NCI-H774 (cell line): ENCODE measurements at places on chromosomes 6 and 20.

DNA sequence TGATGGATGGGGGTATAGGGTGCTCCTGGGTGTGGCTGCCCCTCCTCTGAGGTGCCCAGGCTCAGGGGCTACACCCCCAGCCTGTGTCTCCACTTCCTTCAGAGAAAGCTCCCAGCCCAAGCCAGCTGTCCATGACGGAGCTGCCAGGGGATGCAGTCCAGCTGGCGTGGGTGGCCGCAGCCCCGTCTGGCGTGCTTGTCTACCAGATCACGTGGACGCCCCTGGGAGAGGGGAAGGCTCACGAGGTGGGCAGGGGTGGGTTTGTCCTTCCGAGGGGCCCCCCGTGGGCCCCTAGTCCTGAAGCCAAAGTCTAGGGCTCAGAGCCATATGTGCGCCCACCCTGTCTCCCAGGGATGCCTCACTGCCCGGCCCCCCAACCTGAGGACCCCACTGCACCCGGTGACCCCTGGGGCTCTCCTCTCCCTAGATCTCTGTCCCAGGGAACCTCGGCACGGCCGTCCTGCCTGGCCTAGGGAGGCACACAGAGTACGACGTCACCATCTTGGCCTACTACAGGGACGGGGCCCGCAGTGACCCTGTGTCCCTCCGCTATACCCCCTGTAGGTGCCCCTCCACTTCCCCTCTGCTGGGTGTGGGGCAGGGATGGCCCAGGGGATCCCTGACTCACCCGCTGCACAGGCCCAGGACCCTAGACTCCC is 19.8 kb downstream of the COL20A1 start:
- DNase-seq: no peak

DNA sequence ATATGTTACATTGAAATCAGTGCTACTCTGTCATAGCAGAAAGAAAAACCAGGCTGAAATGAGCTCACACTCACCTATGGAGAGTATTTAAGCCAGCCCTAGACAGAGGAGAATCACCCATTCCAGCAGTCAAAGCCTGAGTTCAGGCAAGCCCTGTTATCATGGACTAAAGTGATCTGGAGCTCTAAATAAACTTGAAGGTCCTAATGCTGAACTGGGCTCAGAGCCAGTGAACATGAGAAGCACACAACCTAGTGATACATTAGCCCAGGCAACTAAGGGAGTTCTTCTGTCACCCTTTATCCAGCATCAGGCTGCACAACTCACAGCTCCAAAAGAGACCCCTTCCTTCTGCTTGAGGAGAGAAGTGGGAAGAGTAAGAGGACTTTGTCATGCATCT is 425.0 kb downstream of the COL12A1 start:
- DNase-seq: no peak

DNA sequence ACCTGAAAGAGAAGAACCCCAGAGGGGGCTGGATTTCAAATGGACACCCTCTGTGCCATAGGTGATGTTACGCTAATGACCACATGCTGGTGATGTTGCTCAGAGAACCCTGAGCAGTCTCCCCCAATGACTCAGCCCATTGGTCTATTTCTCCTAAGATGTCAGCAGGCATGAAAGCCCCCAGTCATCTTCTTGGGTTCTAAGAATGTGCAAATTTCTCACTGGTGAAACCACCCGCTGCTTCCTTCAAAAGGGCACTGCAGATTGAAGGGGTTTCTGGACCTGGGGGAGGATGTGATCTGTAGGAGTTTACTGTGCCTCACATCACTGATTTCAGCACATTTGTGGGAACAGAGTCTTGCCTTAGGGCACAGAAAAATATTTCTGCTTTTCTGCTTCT is 298.4 kb upstream of the MOCS1 start:
- DNase-seq: no peak

DNA sequence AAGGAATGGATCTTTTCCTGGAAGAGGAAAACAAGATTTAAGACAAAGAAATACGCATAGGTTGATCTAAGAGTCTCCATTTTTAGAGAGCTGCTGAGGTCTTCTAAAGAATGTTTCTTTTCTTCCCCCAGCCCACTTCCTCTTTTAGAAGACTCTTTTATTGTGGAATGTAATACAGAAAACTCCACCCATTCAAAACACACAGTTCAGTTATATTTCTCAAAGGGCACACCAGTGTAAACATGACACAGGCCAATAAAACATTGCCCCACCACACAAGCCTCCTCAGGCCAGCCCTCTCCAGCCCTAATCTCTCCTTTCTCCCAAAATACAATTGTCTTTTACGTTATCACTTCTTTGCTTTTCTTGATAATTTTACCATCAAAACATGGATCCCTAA is 42.8 kb downstream of the SLC35B3 start:
- DNase-seq: no peak

DNA sequence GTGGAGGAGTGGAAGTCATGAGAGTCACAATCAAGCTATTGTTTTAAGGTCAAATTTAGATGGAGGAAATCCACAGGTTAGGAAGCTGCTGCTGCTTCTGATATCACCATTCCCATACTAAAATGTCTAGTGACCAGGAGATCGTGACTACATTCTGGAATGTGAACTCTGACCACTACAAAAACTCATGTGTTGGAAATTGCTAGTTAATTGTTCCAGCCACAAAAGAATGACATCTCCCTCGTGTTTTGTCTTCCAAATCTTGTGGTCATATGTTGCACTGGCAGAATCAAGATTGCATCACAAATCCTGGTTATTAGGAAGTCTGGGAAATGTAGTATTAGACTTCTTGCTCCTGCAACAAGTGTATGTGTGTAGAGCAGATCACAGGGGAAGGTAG is 441.9 kb downstream of the CD109 start:
- DNase-seq: no peak

- DNase-seq: no peak
Measured at GRCh38 chr6:39312912-39313525, 1.2 kb downstream of the KCNK17 start.

DNA sequence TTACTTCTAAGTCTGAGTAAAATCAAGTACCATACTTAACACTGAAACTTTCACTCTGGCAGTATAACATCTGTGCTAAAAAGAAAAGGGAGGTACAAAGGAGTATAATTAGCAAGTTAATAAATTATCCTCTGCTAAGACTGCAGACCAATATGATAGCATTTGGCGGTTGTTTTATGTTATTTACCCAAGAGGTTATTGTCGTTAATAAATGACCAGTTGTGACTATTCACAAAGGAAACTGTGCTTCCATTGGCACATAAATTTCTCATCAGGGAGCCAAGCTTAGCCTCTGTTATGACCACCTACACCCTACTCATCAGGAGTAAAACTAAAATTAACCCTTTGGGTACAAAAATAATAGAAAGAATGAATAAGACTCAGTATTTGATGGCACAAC is 86.5 kb downstream of the CRYBG1 start:
- peak; percentile 94 for DNase-seq

DNA sequence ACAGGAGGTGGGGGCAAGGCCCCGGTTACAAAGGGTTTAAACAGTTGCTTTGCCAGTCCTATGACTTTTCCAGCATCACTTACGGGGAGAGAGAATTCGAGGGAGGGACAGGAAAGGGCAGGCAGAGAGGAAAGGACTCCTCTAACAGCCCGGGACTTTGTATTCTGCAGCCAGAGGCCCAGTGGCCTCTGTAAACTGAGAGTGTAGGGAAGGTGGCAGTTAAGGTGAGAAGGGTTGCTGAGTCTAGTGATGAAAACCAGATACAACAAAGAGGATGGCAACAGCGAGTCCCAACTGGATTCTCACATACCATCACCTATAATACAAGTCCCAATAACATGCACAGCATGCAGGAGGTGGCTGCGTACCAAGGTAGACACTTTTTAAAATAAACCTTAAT is 13.5 kb downstream of the PLAGL2 start:
- no peak for DNase-seq

DNA sequence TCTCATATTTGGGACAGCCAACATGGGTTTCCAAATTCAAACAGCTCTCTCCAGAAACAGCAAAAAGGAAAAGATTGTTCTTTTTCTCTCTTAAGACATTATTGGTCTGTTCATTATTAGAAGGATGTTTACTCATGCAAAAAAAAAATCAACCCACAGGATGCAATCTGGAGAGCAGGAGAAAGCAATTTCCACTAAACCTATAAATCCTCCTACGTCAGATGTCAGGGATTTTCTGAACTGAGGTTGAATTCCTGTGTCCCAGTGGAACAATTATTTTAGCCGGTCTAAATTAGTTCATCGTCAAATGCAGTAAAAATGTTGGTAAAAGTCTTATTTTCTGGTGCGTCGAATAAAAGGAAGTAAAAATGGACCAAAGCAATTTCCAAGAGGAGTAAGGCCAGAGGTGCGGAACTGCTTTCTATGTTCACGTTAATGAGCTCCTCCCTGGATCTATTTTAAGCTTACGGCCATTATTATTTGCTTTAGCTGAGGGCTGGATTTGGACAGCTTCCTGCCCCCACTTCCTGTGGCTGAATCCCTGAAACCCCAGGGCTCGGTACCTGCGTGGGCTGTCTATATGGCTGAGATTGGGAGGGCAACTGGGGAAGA is at the start of gene GABRR1:
Gene GABRR1, minus strand, starts transcription at position 60 of the 612 bp plus-strand sequence. Its CDS starts 36 bp downstream, at position 24.
- no peak for DNase-seq

DNA sequence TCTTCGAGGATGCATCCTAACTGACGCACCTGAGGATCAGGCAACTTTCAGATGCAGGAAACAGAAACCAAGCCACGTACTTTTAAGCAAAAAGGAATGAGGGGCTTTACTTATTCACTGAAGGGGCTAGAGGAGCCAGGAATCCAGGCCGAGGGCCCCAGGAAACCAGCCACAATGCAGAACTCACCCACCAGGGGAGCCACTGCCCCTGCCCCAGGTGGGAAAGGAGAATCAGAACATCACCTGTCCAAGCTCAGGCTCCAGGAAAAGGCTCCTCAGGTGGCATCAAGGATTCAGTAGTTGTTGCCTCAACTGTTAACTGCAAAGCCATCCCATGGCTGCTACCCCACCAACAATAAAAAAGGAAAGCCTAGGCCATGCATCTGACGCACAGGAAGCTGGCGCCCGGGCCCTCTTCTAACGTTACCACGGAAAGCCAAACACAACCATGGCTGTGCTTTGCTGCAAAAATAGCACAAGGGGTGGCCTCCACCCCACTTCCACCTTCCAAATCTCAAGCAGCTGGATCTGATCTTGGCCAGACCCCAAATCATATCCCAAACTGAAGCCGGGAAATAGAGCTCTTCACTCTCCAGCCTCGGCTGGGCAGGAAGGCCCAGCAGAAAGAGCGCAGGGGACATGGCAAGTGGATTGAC is 121.0 kb downstream of the PREX1 start:
- no peak for DNase-seq

GRCh38 chr20:44052166-44052565 is 134.8 kb downstream of the JPH2 start:
- no peak for DNase-seq

DNA sequence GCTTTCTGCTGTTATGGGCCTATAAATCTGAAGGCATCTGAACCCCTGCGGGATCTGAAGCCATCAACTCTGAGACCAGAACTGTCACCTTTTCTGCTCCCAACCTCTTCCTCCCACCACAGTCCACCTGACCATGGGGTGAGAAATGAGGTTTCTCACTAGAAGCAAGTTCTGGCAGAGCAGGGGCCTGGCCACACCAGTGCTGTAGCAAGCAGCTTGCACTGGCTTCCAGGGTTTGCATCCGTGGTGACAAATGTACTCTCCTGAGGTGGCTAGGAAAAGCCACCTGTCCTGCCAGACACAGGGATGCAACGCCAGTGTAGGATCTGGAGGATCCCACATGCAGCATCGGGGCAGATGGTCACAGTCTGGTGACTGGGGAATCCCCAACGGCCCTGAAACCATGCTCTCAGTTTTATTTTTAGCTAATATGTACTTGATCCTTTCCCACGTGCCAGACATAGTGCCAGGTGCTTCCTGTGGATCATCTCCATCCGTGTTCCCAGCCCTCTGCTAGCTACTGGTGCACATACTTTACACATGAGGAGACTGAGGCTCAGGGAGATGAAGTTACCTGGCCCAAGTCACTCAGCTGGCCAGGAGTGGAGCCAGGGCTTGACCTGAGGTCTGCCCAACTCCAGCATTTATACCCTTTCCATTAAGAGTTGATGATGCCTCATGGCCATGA is 122.1 kb upstream of the SPACA1 start:
- no peak for DNase-seq

GRCh38 chr6:166483573-166484250 is 101.0 kb upstream of the MPC1 start:
- no peak for DNase-seq

- DNase-seq: no peak
Measured at GRCh38 chr6:139591075-139591865, 216.8 kb upstream of the CITED2 start.

GRCh38 chr6:63968650-63969049 is 333.0 kb downstream of the PHF3 start:
- DNase-seq: no peak

- no peak for DNase-seq
Measured at GRCh38 chr6:137297887-137298286, 78.7 kb upstream of the IFNGR1 start.

DNA sequence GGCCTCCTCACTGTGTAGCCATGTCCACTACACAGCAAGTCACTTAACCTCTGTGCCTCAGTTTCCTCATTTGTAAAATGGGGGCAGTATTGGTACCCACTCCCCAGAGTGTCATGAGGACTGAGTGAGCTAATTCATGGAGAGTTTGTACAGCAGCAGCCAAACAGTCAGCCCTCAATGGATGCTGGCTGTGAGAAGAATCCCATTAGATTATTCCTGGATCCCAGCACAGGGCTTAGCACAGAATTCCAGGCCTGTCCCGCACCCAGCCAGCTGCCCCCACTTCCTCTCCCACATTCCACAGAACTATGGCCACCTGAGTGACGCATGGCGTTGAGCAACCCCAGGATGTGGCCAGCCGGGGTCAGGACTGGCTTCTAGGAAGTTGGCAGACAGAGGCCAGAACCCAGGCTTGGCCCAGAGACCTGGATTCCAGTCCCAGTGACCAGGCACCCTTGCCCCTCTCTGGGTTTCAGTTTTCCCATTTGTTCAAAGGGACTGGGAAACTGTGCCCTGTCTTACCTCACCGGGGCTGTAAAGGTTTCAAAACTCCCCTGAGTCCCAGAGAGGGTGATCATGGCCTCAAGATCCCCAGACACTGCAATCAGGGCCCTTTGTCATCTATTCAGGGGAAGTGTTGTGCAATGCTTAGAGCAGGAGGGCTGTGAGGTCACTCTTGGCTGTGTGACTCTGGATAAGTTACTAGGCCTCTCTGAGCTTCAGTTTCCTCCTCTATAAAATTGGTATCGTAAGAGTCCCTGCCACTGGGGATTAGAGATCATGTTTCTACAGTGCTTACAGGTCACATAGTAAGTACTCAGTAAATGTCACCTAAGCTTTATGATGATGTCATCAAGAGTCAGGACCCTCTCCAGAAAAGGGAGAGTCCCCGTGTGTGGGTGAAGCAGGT is 3.0 kb upstream of the TGM2 start:
- no peak for DNase-seq

- DNase-seq: no peak
Measured at GRCh38 chr20:18588574-18588933, 700 bp downstream of the DTD1 start.
